ENCODE measurements at places on chromosomes 11 and 22. TPM values are rescaled to one million over a fixed set of nuclear protein-coding genes. Genes with fewer than 3 reads are reported as not detected.

Gene ELF5
- polyA plus RNA-seq, result 1.1 TPM

Gene ARFGAP3
- polyA plus RNA-seq, result 34.3 TPM

Gene VEGFB
- polyA plus RNA-seq, result 101 TPM

Gene GGTLC3
- not detected for polyA plus RNA-seq

Gene GLB1L3
- polyA plus RNA-seq, result 0.10 TPM

Gene KRTAP5-10
- not detected for polyA plus RNA-seq

Gene IRF7
- 17.5 TPM for polyA plus RNA-seq

Gene RIMBP3B
- not detected for polyA plus RNA-seq

Gene SLC22A8
- not detected for polyA plus RNA-seq

Gene TECTA
- 1.7 TPM for polyA plus RNA-seq

Gene PRG3
- 0.23 TPM for polyA plus RNA-seq

Gene OR51F1
- polyA plus RNA-seq, result not detected

Gene SLC5A4
- 1.0 TPM for polyA plus RNA-seq

Gene TIMM10
- polyA plus RNA-seq, result 32.9 TPM

Gene LRRC55
- 1.7 TPM for polyA plus RNA-seq

Gene KDM4E
- 0.31 TPM for polyA plus RNA-seq

Gene ST3GAL4
- 30.7 TPM for polyA plus RNA-seq

Gene MMP8
- 0.10 TPM for polyA plus RNA-seq

Gene E2F8
- 19.8 TPM for polyA plus RNA-seq

Gene MOV10L1
- 0.58 TPM for polyA plus RNA-seq

Gene NRXN2
- 32.6 TPM for polyA plus RNA-seq

Gene RASGRP2
- 43.6 TPM for polyA plus RNA-seq

Gene RGL4
- polyA plus RNA-seq, result 2.0 TPM

Gene CCDC73
- polyA plus RNA-seq, result not detected

Gene PDGFD
- polyA plus RNA-seq, result 19.1 TPM

Gene CARD18
- polyA plus RNA-seq, result not detected

Gene CCDC81
- 1.4 TPM for polyA plus RNA-seq

Gene PHF21B
- 0.28 TPM for polyA plus RNA-seq

Gene SLC37A2
- 5.3 TPM for polyA plus RNA-seq

Gene NCF4
- 4.5 TPM for polyA plus RNA-seq

Gene IRAG1
- 6.4 TPM for polyA plus RNA-seq

Gene APOBEC3B
- 3.1 TPM for polyA plus RNA-seq

Gene MGAT3
- 4.1 TPM for polyA plus RNA-seq

Gene PRRG4
- 0.36 TPM for polyA plus RNA-seq

Gene AIFM3
- polyA plus RNA-seq, result 0.45 TPM

Gene SAA2
- polyA plus RNA-seq, result not detected

Gene PPARA
- 24.5 TPM for polyA plus RNA-seq

Gene TREH
- polyA plus RNA-seq, result 0.25 TPM

Gene SLC22A6
- polyA plus RNA-seq, result not detected

Gene CD248
- 106 TPM for polyA plus RNA-seq

Gene BRD1
- 31.0 TPM for polyA plus RNA-seq

Gene GGA1
- 47.4 TPM for polyA plus RNA-seq

Gene FXYD6
- polyA plus RNA-seq, result 227 TPM
